ENCODE measurements at places on chromosomes 12 and 14.

DNA sequence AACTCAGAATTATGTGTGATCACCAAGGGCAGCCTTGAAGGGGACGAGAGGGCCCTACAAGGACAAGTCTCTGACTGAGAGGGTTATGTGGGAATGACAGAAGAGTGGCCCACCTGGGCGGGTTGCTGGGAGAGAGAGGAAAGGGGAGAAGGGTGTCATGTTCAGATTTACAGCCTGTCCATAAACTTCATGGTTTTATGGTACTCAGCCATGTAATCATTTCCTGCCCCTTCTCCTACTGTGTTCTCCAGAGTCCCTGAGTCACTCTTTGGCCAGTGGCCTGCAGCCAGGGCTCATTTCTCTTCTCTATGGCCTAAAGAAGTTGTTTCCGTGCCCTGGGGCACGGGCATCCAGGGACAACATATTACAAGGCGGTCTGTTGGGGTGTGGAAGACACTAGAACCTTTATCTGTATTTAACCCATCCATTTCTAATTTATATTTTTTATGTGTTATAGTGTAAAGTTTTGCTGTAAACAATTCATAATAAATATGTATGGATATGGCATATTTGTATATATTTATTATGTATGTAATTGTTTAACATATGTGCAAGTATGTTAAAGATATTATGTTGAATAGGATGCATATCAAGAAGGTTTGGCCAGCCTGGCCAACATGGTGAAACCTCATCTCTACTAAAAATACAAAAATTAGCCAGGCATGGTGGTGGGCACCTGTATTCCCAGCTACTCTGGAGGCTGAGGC lies 26.9 kb downstream of the DDX47 start:
- no peak for DNase-seq

GRCh38 chr12:112153893-112154219 lies 28.5 kb downstream of the TRAFD1 start:
- DNase-seq, result no peak

- no peak for DNase-seq
Observed at GRCh38 chr12:77591959-77592743, 238.5 kb upstream of the NAV3 start.

- no peak for DNase-seq
Observed at GRCh38 chr12:97274386-97274785, 188.2 kb upstream of the RMST start.

DNA sequence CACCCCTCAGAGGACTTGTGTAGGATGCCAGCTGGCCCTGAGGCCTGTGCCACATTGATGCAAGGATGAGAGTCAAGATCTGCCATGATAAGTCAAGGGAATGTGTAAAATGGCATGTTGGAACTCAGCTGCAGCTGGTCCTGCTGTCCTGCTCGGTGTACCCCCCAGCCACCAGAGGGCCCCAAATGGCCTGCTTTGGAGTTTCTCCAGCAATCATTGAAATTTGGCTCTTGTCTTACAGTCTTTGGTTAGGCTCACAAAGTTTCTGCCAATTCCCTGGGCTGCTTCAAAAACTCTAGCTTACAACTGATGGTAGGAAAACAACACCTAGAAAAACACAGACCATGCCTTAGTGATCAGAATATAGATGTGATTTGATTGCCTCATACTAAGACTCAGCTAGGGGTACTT lies 76.8 kb downstream of the HSD17B6 start:
- no peak for DNase-seq

DNA sequence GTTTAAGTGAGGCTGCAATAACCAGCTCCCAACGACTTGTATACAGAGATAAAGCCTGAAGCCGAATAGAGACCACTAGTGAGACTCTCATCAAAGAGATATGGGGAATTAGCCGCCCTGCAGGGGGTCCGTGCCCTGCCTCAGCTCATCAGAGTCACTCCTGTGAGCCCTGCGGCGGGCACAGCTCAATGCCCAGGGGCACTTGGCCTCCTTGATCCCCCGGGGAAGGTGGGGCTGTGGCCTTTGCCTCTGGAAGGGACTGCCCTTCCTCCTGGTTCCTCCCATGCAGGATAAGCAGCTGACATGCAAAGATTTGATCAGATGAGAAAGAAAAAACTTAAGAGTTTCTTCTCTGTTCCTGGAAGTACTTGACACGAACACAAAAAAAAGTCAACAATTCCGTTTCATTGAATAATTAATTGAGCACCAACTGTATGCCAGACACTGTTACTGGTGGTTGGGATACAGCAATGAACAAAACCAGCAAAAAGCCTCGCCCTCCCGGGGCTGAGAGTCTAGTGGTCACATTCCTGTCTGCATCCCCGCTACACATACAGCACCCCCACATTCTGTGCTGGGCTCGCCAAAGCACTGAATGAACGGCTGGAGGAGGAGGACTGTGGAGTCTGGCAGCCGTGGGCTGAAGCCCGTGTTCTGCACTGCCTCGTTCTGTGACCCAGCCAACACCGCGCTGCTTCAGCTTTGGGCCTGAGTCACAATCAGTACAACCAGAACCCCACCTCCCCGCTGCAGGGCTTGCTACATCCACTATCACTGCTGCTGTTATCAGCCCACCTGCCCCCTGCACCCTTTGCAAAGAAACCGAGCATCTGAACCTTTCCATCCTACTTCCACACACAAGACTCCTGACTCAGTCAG lies 10.3 kb downstream of the TTC7B start:
- no peak for DNase-seq

DNA sequence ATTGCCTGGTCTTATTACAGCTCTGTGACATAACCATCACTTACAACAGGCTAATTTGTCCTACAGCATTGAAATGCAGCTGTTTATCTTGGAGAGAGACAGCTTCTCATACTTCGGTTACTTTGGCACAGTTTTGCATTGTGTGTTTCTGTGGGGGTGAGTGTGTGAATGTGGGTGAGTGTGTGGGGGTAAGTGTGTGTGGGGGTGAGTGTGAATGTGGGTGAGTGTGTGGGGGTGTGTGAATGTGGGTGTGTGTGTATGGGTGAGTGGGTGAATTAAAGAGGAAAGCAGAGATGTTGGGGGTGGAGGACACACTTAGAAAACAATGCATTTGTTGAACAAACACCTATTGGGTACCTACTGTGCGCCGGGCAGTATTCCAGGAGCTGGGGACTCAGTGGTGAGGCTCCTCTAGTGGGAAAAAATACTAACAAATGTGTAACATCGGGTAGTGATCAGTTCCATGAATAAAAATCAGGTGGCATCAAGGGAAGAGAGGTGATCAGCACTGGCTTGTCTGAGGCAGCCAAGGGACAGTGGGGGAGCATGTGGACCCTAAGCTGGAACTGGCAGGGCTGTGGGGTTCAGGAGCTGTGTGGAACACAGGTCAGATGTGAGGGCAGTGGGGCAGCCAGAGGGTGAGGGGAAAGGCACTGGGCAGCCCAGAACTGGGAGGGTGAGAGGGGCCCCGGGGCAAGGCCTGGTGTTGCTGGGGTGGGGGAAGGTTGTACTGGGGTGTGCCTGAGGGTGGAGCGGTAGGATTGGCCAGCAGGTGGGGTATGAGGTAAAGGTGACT lies 44.1 kb upstream of the AMN start:
- DNase-seq, result no peak

DNA sequence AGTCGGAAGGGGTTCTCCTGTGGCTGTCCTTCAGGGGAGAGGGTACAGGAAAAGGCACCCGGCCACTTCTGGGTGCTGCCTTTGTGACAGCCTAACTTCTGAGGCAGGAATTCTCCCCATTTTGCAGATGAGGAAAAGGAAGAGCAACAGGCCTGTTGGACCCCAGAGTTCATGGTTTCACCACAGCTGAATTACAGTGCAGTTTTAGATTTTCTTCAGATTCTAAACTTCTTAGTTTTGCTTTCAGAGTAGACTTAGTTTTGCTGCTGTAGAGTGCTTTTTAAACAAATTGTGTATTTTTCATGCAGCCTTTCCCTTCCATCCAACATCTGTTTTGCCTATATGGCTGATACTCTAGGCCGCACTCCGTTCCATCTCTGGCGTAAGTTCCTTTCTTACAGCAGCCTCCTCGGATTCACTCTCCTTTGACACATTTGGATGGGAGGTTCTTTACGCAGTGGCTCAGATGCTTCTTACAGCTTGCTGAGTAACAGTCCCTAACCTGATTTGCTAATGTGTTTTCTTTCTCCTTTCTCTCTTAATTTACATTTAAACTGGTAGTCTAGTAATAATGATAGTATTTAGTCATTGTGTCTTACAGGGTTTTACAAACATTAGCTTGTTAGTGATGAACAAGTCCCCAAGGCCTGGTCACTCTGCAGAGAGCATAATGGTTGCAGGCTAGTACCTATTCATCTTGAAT lies 7.8 kb downstream of the TRAF3 start:
- DNase-seq, result no peak

DNA sequence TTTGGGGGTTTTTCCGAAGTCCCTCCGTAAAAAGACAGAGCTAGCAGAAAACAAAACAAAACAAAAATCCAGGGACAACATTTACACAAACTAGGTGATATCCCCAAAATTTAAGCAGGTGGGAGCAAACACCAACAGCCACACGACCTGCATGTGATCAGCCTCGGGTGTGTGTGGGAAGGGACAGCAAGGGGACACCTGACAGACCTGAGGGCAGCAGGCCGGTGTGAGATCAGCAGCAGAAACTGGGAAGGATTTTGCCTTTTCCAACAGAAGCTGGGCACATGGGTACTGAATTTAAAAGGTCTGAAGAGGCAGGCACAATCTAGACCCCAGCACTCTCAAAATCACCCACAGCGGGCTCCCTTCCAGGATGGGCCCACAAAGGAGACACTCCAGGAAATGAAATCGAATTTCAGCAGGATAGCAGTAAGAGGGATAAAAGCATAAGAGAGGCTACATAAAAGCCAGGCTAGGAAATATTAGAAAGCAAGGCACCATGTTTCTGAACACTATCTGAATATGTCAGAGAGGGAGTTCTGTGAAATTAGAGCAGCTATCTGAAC lies 36.5 kb upstream of the SELPLG start:
- no peak for DNase-seq

- no peak for DNase-seq
Observed at GRCh38 chr14:64725879-64726584, 21.8 kb downstream of the PLEKHG3 start.

DNA sequence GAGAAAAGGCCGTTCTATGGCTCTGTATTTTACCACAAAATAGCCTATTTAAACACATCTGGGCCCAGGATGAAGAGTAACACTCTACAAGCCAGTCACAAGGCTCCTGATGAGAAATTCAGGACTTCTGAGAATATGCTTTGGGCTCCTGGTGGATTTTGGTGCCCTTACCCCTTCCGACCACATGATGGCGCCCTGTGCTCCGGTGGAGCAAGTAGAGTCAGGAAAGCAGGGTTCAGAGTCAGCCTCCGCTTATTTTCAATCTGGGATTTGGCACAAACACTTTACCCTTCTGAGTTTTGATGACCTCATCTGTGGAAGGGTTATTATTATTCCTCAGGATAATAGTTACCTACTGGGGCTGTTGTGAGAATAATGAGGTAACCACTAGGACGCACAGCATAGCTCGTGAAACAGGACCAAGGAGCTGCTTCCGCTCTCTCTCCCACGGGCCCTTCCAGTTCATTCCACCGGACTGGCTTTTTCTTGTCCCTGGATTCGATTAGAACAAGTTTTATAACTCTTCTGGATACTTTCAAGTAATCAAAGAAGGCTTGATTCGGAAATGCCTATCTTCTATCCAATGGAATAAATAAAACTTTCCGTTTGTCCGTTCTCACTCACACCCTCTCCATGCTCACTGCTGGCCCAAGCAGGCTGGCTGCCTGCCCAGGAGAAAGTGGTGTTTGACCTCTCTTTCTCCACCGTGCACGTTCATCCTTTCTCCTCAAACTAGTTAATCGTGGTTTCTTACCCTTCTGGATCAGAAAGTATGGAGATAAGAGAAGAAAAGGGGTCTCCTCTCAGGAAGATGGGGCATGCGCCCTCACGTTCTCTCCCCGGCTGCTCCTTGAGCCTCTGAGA lies 104.6 kb downstream of the GALC start:
- DNase-seq, result peak; percentile 3

- peak; percentile 67 for DNase-seq
Observed at GRCh38 chr12:46266382-46266791, 2.5 kb downstream of the SLC38A1 start.

GRCh38 chr14:74660167-74660566 lies 48.1 kb upstream of the LTBP2 start:
- DNase-seq, result no peak

- no peak for DNase-seq
Observed at GRCh38 chr12:13275241-13276085, 78.9 kb downstream of the EMP1 start.

DNA sequence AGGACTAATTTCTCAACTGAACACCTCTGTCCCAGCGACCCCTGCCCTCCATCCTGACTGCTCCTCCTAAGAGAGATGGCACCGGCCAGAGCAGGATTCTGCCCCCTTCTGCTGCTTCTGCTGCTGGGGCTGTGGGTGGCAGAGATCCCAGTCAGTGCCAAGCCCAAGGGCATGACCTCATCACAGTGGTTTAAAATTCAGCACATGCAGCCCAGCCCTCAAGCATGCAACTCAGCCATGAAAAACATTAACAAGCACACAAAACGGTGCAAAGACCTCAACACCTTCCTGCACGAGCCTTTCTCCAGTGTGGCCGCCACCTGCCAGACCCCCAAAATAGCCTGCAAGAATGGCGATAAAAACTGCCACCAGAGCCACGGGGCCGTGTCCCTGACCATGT lies 756 bp downstream of the RNASE7 start:
- no peak for DNase-seq

DNA sequence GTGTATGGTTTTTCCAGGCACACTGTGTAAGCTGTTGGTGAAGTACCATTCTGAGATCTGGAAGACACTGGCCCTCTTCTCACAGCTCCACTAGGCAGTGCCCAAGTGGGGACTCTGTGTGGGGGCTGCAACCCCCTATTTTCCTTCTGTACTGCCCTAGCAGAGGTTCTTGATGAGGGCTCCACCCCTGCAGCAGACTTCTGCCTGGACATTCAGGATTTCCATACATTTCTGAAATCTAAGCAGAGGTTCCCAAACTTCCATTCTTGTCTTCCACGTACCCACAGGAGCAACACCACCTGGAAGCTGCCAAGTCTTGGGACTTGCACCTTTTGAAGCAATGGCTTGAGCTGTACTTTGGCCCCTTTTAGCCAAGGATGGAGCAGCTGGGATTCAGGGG lies 85.2 kb upstream of the PRMT8 start:
- no peak for DNase-seq

GRCh38 chr12:4064008-4064407 lies 190.8 kb upstream of the PARP11 start:
- DNase-seq, result no peak

DNA sequence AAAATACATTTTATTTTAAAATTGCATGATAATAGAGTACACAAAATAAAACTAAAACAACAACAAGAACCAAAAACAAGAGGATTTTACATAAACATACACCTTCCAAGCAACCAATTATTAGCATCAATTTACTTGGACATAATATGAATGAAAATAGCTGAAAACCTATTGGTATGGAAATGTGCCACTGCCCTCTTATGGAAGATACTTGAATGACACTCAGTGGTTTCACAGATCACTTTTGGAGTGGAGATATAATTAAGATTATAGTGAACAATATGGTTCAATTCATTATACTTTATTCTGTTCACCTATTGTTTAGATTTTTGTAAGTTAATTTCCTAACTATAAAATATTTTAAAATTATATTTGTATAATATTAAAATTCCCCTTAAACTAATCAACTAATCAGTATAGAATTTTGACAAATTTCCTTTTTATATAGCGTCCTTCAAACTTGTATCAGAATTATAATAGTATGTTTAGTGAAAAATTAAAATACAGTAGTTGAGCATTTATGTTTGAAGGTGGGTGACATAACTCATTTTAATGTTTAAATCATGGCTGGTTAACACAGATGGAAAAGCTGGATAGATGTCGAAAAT lies 70.1 kb downstream of the SLC6A15 start:
- DNase-seq, result peak; percentile 23

Data from CD4-positive, alpha-beta T cell treated with Interleukin-4 for 4 hours (primary cell).